ENCODE measurements at places on chromosomes 11 and 22.

- DNase-seq = no peak
Observed at GRCh38 chr22:30948930-30949342, 19.6 kb downstream of the MORC2 start.

- no peak for DNase-seq
Observed at GRCh38 chr11:69135420-69136363, 20.0 kb upstream of the SMIM38 start.

DNA sequence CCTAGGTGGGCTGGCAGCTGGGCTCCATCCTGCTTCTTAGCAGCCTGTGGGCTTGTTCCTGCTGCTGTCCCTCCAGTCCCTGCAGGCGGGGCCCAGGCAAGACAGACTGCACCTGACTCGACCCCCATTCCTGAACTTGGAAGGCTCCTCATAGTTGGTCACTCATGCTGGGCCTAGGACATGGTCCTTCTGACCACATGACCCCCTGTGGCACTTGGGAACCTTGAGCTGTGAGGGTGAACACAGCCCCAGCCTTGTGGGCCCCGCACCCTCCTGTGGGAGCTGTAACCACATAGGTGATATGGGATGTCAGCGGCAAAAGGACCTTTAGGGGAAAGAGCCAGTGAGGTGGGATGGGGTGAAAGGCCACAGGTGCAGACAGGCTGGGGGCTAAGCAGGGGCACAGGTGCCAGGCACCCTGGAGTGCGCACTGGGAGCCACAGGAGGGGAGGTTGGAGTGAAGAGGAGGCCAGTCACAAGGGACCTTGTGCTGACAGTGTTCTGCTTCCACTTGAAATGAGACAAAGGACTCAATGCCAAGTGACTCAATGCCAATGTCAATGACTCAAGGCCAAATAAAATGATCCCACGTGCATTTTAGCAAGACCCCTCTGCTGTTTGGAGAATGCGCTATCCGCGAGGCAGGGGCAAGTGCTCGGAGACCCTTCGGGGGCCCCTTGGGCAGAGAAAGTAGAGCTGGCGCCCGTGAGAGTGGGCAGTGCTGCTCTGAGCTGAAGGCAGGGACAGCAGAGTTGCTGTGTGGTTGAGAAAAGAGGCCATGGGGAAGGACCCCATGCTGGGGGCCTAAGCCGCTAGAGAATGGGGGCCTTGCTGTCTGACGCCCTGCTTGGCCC is 90.7 kb downstream of the MORC2 start:
- DNase-seq = no peak

GRCh38 chr11:128804481-128804880 is 62.6 kb downstream of the KCNJ1 start:
- no peak for DNase-seq

DNA sequence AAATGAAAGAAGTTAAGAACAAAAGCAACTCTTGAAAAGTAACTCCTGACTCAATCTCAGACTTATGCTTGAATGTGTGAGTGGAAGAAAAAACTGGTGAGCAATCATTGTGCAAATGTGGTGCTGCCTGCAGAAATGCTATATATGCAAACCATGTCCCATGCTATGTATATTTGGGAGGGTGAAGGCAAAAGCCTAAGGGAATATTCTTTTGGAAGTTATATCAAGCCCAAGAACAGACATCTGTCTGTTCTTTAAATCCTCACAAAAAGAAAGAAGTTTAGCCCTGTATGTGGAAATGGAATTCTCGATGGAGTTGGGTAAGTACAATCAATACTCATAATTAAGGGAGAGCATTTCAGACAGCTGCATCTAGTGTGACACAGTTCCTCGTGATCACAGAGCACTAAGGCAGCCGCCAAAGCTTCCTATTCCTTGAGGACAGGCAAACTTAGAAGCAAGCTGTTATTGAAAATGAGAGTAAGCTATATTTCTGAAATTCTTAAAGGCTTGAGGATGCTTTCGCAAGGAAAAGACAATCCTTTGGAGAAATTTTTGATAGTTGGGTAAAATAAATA is 406.5 kb upstream of the CHORDC1 start:
- no peak for DNase-seq

DNA sequence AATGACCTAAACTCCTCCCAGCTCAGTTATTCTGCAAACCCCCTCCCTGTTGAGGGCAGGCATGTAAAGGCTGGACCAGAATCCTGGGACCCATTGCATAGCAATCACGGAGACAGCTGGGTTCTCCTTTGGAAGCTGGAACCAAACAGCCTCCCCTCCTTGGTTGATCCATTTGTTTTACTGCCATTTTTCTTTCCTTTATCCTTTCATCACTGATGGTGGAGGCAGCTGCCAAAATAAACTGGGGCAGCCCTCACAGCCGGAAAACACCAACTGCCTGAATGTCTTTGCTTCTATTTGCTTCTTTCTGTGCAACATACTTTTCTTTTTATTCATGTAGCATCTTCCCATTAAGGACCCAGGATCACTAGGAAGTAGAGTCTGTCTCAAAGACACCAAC is 150.0 kb upstream of the SYT13 start:
- no peak for DNase-seq

- no peak for DNase-seq
Observed at GRCh38 chr11:72358466-72359405, 75.6 kb downstream of the CLPB start.

DNA sequence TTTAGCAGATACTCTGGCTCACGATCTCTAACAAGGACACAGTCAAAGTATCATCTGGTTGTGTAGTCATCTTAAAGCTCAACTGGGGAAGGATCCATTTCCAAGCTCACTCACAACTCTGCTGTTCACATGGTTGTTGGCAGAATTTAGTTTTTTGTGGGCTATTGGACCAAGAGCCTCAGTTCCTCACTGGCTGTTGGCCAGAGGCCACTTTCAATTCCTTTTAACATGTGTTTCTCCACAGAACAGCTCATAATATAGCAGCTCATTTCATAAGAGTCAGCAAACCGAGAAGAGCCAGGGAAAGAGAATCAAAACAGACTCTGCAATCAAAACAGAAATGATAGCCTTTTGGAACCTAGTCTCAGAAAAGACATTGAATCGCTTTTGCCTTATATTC is 22.6 kb downstream of the IZUMO1R start:
- no peak for DNase-seq
